NCI-H1436 treated with DMSO at 0.1 percent for 48 hours (cell line): ENCODE measurements at places on chromosomes 7 and 10.

- DNase-seq: no peak
Observed at GRCh38 chr7:155851892-155852291, 39.6 kb upstream of the SHH start.

DNA sequence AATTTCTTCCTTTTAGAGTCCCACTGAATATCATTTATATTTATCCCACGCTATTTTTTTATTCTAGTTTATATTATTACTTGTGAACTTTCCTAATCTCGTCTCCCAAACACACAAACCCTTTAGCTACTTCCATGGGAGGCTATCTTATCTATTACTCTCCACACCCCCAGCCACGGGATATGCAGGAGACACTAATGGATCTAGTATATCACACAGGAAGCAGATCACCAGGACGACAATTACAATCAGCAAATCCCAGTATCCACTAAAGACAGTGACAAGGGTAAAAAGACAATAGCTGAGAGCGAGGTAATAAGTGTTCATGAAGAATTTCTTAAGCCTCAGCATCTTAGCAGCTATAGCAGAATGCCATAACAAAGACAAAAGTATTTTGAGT, 3.8 kb upstream of the AKR1E2 start:
- no peak for DNase-seq

DNA sequence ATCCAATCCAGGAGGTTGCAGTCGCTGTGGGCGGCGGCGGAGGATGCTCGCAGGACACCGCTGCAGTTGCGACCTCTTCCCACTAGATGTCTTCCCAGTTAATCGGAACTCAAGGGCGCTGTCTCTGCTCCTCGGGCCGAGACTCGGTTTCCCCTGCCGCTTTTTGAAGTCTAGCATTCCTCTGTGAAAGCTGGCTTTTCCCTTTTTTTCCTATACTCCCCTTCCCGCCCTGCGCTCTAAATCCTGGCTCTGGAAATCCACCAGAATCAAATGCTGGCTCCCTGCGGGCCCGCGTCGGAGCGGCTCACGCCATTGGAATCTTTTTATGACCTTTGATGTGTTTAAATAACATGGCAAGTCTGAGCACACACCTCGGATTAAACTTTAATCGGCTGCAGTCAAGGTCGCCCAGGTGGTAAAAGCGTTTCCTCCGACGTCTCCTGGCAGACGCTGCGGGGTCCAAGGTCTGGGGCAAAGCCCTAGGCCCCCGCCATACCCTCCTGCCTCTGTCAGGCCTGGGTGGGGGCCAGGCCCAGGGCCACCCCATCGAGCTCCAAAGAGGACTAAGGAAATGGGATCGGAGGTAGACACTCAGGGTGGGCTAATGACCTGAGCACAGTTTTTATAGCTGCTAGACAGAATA, 10.7 kb upstream of the HOXA13 start:
- no peak for DNase-seq

DNA sequence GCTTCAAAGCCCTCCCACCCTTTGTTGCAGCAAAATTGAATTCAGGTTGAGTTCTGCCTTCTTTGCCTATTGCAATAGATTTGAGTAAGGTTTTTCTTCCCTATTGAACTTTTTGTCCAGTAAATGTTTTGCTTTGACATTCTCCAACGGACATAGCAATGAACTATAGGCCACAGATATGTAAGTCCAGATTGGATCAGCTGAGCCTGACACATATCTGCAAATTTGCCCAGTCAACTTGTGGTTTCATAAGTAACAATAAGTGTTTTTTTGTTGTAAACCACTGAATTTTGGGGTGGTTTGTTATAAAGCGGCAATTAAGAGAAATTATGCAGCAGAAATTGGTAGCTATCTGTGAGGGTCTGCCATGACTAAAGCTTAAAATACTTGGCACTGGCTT, 332.1 kb upstream of the SORCS1 start:
- DNase-seq: no peak

DNA sequence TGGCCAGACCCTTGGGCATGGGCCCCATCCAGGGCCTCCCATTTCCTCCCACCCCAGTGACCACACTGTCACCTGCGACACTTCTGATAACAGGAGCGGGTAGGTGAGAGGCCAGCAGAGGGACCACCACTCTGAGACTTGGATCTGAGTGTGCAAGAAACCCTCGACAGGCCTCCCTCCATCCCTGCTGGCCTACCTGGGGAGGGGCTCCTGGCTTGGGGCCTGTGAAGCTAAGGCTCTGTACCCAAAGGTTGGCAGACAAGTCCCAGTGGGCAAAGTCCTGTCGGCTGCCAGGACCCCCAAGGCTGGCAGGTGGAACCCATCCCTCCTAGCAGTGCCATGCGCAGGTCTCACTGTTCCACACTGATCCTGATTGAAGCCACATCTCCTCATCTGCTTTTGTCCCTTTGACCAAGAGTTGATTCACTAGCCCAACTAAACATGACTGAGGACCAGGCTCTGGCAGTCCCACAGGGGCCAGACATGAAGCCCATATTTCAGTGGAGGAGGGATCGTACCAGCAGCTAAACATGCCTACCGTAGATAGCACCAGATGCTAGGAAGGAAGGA, 1.2 kb upstream of the PGAM2 start:
- no peak for DNase-seq
